ENCODE measurements at places on chromosomes 7 and 10.

- no peak for DNase-seq
Measured at GRCh38 chr7:108103558-108104298, 26.4 kb downstream of the LAMB4 start.

DNA sequence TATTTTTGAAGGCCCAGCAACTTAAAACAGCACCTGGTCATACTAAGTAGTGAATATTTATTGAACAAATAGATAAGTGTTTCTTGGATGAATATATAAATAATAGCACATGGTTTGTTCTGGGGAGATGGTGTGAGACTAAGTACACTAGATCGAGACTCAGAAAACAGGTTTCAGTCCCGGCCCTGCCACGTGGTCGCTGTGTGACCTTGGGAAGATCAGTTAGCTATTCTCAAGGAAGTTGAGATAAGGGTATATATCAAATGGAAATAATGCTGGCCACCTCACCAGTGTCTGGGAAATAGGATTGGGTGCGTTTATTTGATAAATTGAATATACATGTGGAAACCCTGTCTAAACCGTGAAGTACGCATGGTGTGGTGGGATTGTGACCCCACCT is 354.6 kb downstream of the SDK1 start:
- DNase-seq, result no peak

- DNase-seq, result no peak
Measured at GRCh38 chr10:123808286-123808685, 83.3 kb downstream of the CPXM2 start.

DNA sequence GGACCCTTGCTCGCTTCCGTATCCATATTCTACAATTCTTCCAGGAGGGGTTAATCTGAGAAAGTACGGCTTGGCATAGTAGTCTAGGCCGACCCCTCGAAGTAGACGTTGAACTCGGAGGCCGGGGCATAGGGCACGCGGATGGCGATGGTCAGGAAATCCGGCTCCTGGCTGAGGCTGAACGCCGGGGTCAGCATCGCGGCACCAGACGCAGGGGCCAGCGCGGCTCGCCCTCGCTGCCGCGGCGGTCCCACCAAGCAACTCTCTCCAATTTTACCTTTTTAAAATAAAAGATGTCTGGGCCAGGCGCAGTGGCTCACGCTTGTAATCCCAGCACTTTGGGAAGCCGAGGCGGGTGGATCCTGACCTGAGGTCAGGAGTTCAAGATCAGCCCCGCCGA is 7.3 kb upstream of the SGMS1 start:
- DNase-seq, result no peak

GRCh38 chr7:107152011-107152410 is 16.8 kb upstream of the HBP1 start:
- no peak for DNase-seq

DNA sequence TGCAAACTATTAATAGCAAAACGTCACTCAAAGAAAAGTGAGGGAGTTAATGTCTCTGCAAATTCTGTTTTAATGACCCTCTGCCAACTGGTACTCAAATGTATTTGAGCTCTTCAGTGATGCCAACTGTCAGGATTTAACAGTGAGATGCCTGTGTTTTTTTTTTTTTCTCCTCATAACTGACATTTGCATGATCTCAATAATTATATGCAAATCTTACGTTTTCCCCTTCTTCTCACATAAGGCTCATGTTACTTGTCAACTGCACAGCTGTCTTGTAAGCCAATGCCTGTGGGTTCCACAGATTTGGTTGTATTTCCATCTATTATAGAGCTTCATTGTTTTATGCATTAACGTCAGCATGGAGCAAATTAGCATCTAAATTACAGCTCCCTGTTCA is 38.2 kb downstream of the PPP1R3A start:
- no peak for DNase-seq

- no peak for DNase-seq
Measured at GRCh38 chr10:43265799-43266721, 805 bp downstream of the RASGEF1A start.

DNA sequence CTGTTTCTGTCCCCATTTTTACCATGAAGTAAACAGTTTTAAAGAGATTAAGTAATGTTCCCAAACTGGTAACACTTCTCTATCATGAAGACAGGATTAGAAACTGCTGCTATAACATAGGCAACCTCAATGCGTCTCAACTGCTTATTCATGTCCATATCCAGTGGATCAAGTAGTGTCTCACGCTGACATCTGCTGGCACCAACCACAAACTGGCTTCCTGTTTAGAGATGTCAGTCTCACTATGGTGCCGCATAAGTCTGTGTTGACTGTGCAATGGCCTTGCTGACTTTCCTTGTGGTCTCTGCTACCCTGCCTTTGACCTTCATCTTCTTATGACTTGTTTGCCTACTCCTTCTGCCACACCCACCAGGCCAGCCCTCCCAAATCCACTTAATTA is 369.6 kb upstream of the DPP6 start:
- DNase-seq, result no peak

DNA sequence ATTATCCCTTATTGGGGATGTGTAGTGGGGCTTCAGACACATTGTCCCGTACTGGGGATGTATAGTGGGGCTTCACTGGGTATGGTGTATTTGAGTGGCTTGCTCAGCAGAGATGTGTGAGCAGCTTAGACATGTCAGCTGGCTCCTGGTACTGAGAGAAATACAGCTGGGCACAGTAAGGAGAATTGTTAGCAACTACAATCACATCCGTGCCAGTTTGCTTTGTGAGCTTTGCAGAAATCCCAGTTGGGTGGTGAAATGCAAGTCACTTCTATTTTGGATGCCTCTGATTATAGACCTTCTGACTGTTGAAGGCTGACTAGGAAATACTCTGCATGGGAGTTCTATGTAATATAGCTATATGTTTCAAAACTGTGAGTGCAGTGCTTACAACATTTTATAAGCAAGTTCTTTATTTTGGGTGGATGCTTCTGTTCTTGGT is 10.8 kb downstream of the CCNY start:
- DNase-seq, result no peak

GRCh38 chr7:28017372-28017771 is 163.2 kb downstream of the JAZF1 start:
- no peak for DNase-seq
